Mucosa of gallbladder (tissue), 1 donor: ENCODE measurements at places on chromosomes 5 and 9. TPM values are rescaled to one million over a fixed set of nuclear protein-coding genes. Genes with fewer than 3 reads are reported as not detected.
A peak's percentile ranks its signal among the peaks of the same experiment; 100 is the strongest.

GRCh38 chr9:28668158-28668557 is 1094.9 kb upstream of the C9orf72 start:
- DNase-seq, result no peak

DNA sequence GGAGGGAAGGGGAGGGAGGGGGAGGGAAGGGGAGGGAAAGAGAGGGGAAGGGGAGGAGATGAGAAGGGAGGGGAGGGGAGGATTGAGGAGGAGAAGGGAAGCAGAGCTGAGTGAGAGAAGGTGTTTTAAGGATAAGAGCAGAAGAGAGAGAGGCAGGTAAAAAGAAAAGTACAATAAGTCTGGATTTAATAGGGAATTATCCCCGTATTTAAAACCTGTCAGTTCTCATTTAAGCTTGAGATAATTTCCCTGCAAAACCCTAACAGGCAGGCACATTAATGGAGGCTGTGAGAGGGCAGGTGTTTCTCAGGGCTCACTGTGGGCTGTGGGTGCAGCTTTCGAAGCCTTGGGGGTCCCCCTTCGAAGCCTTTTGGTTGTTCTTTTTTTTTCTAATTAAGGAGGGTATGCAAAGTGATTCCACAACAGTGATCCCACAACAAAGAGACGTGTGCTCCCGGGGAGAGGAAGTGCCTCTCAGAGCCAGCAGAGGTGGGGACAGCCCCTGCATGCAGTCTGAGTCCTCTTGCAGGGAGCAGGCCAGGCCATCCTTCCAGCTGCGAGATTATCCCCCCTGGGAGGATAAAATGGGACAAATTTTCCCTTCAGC is 317.9 kb upstream of the IRX1 start:
- DNase-seq, result no peak

- DNase-seq, result no peak
These were observed 63.6 kb upstream of the OLFM1 start for GRCh38 chr9:135023786-135024405.

DNA sequence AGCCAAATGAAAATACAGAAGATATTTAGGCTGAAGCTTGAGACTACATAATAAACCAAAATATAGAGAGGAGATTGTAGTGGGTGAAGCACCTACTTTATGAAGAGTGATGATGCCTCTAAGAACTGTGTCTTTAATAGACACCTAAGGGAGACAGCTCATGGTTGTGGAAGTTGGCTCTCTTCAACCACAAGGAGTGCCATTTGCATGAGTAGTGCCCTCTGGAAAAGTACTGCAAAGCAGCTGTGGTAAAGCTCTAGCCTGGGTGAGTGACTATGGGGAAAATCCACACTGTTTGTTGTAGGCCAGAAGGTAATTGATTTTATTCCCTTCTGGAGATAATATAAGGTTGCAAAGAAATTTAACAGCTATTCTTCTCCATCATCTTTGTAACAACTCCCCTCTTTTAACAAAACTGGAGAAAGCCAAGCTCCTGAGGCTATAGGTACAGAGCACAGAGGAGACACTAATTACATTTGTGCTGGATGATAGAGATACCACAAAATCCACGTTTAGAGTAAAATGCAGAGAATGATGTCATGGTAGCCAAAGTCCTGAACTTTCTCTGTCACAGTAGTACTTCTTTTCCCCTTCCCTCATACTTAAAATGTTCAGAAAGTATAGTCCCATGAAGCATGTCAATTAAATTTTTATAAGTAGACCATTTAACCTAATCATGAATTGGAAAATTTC is 122.8 kb downstream of the STARD4 start:
- DNase-seq, result no peak

- DNase-seq, result no peak
These were observed 48.4 kb downstream of the EXOSC2 start for GRCh38 chr9:130741831-130742449.

DNA sequence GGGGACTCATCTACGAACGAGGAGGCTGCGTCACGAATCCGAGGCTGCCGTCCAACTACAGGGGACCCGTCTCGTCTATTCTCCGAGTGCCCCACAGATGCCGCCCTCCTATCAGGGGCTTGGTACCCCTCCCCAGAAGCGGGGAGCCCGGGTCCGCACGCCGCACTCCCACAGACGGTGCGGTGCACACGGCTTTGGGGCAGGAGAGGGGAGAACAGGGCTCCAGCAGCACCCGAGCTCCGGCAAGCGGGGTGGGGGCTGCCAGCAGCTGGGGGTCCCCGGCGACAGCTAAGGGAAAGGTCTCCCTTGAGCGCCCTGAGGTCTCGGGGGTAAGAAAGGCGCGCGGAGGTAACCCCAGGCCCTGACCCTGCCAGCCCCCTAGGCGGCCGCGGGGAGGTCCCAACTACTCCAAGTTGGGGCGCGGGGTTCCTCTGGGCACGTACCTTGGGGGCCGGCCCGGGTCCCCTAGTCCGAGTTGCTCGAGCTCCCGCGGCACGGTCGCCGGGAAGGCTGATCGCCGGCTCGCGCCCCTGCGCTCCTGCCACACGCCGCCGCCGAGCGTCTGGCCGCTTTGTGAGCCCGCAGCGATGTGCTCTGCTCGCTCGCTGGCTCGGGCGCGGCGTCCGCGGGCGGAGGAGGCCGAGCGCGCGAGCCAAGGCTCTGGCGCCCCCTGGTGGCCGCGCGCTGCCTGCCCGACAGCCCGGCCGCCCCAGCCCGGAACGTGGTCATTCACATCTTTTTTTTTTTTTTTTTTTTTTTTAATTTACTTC is at the start of gene SPOCK1:
Gene SPOCK1, minus strand, starts transcription at position 591 of the 770 bp plus-strand sequence.
- DNase-seq, result peak; percentile 70

DNA sequence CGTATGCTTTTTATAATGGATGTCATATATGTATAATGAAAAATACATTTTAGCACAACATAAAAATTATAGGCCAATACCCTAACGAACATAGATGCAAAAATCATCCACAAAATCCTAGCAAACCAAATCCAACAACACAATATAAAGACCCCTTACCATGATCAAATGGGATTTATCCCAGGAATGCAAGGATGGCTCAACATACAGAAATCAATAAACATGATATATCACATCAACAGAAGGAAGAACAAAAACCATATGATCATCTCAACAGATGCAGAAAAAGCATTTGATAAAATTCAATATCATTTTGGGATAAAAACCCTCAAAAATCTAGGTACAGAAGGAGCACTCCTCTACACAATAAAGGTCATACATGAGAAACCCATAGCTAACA is 27.7 kb downstream of the VAV2 start:
- no peak for DNase-seq

Gene GLDC
- total RNA-seq, result 6.4 TPM
